ENCODE measurements at places on chromosomes 2 and 18. TPM values are rescaled to one million over a fixed set of nuclear protein-coding genes. Genes with fewer than 3 reads are reported as not detected.

DNA sequence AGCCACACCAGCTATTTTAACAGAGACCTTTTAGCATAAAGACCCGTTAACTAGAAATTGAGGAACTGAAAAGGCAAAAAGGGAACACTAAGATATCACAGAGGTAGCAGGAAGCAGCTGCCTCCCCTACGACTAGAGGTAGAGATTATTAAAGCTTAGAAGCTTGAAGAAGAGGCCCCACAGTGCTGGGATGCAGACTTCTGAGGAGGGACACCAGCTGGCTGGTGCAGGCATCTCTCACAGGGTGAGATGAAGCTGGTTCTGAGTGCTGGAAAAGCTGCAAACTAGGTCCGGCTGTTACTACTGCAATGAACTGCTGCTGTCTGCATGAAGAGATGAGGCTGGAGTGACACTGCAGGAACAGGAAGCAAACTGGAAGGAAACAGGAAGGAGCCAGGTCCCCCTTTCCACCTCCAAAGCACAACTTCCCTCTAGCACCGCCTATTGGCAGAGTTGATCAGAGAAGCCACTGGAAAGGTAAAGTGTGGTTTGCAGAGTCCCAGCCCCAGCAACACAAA lies 61.2 kb upstream of the MRPS9 start:
- no peak for DNase-seq

- DNase-seq = no peak
These were observed 93.7 kb downstream of the LOXHD1 start for GRCh38 chr18:46563317-46563716.

GRCh38 chr2:38010995-38011394 lies 65.0 kb downstream of the CYP1B1 start:
- DNase-seq = no peak

Gene SH3RF3
- total RNA-seq = 6.6 TPM

DNA sequence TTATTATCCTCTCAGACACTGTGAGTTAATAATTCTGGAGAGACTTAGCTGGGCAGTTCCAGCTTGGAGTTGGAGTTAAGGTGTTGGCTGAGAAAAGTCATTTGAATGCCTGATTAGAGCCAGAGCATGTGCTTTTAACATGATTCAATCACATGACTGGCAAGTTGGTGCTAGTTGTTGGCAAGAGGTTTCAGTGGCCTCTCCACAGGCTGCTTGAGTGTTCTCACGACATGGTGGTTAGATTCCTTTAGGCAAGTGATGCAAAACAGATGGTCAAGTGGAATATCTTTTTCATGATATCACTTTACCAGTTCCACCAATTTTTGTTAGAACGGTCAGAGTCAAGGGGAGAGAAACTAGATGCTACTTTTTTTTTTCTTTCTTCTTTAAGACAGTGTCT lies 262.7 kb upstream of the FN1 start:
- no peak for DNase-seq

DNA sequence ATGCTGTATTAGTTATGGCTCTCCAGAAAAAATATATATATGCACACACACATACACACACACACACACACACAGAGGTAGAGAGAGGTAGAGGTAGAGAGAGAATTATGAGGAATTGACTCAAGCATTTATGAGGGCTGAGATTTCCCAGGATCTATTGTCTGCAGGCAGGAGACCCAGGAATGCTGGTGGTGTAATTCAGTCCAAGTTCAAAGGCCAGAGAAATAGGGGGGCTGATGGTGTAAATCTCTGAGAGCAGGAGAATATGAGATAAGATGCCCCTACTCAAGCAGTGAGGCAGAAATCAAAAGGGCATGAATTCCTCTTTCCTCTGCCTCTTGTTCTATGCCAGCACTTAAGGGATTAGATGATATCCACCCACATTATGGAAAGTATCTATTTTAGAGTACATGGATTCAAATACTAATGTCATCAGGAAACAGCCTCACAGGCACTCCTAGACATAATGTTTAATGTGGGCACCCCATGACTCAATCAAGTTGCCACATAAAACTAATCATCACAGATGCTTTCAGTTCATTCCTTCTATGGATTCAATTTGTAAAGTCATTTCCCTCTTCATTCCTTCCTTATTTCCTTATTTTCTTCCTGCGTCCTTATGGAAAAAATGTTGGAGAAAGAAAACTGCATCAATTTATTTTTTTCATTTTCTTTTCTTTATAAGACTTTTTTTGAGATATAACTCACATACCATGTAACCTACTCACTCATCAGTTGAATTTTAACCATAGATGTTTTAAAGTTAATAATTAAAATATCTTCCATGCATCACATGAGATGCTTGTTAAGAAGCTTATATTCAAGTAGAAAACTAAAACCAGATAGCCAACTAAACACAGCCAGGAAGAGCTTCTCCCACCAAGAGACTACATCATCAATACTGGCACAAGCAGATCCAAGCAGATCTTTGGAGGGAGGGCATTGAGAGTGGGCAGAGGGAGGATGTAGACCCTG lies 406.2 kb downstream of the MBD2 start:
- no peak for DNase-seq

Gene RGPD8
- total RNA-seq = 5.2 TPM

Gene PSD4
- 2.6 TPM for total RNA-seq

GRCh38 chr2:209305746-209306196 lies 118.1 kb upstream of the MAP2 start:
- no peak for DNase-seq

All from Right ventricle myocardium superior (tissue), 1 donor.